RWPE1 (cell line): ENCODE measurements at places on chromosomes 16 and 17.

GRCh38 chr17:36885771-36886377 lies 51.4 kb upstream of the LHX1 start:
- DNase-seq, result no peak

DNA sequence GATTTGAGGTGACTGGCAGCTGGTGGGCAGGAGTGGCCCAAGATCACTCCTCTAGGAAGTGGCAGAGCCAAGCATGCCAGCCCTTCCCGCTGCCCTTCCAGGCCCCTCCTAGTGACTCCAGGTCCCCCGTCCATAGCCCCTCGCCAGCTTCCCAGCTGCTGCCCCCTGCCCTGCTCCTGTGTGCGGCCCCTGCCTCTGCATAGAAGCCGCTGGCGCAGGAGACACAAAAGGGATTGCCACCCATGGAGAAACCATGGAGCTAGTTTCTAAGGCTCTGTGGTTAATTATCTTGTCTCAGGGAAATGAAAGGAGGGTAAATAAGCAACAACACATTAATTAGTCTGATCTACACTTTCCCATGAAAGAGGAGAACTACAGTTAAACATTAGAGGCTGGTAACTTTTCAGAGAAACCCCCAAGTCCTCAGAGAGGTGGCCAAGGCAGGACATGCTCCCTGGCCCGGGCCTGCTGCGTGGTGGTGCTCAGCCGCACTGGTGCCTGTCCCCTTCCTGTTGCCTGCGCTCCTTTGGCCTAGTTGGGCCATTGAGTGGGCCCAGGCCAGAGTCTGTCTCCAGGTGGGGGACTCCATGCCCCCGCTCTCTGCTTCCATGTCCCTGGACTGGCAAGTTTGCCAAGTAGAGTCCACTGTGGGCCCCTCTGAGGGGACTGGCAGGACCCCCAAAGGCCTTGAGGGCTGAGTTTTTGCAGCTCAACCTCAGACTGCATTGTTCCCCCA lies 65.2 kb downstream of the PRMT7 start:
- no peak for DNase-seq

GRCh38 chr16:11315510-11315909 lies 29.7 kb upstream of the RMI2 start:
- DNase-seq, result no peak

DNA sequence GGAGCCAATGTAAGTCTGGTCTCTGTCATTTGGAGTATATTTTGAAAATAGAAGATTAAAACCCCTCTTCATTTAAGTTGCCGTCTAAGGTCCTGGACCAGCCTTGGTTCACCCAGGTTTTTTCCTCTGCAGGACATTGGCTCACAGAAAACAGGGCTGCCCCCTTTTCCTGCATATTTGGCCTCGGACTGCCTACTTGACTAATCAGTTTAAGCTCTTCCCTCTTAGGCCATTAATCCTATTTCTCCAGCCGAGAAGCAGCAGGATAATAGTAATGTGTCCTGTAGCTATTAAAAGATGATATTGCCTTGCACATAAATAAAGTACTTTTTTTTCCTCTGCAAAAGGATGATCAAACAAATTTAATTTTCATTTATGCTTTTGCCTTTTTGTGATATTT lies 52.1 kb downstream of the PRKCA start:
- no peak for DNase-seq

DNA sequence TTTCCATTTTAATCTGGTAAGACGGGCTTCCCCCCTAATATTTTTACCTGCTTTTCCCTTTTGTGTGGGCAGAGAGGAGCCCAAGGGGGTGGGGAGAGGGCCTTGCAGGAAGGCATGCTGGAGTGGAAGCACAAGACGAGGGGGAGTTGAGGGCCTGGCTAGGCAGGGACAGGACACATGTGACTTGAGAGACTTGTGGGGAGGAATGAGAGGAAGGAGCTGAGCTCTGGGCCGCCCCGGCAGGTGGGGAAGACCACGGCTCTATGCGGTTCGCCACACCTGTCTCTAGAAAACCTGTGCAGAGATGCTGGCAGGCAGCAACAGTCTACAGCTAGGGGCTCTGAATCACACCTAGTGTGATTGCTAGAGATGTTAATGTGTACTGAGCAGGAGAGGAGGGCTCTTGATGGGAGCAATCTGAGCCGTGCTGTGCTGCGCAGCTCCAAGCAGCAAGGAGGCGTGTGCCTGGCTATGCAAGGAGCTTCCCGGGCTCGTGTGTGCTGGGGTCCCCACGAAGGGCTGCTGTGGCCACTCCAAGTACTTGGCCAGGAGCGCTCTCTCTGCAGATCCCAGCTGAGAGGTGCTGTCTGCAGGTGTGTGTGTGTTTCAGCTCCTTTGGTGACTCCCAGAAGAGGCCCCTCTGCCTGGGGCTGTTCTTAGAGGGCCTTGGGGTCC lies 50.2 kb downstream of the PDPK1 start:
- DNase-seq, result no peak

DNA sequence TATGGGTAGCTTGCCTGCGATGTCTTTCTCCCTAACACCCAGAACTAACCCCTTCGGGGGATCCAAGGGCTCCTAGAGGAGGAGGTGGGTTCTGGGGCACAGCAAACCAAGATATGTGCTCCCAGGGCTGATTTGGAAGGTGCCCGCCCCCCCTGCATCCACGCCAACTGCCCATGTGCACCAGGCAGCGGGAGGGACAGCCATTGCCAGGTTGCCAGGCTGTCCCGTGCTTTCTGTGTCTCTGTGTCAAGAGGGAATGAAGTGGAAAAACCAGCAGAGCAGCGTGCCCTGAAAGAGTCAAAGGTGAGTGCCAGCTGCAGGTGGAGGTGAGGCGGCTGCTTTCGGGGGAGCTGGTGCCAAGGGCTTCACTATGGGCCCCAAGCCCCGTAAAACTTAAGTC lies 6.4 kb downstream of the TEKT5 start:
- no peak for DNase-seq
